CD4-positive, alpha-beta T cell treated with Interleukin-10 for 1 hour (primary cell): ENCODE measurements at places on chromosomes 11 and 22.

GRCh38 chr22:19614536-19614863, 90.3 kb upstream of the CLDN5 start:
- no peak for DNase-seq

DNA sequence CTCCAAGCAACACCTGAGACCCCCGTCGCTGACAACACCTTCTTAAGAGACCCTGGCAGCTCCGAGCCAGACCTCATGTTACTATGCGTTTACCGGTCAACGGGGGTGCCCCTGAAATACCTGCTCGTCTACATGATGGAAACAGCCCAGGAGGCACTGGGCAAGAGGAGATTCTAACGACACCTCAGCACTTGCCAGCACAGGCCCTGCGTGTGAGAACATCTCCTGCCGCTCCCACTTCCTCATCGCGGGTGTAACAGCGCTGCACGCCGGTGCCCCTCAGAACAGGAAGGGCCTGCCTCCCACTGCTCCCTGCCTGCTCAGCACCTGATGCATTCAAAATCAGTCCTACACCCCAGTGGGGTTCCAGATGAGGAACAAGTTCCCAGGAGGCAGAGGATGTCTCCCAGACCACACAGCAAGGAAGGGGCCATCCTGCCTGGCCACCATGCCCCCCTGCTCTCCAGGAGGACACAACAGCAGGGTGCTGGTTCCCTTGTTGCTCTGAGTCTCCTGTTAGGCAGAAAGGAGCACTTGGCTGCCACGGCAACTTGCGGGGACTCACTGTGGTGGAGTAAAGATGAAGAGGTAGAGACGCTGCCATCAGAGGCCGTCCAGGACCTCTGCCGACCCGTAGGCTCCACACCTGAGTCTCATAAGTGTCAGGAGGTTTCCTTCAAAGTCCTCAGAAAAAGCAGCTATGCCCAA, 2.1 kb downstream of the TOLLIP start:
- DNase-seq, result no peak

GRCh38 chr11:9982127-9982795, 311.8 kb downstream of the SBF2 start:
- no peak for DNase-seq

DNA sequence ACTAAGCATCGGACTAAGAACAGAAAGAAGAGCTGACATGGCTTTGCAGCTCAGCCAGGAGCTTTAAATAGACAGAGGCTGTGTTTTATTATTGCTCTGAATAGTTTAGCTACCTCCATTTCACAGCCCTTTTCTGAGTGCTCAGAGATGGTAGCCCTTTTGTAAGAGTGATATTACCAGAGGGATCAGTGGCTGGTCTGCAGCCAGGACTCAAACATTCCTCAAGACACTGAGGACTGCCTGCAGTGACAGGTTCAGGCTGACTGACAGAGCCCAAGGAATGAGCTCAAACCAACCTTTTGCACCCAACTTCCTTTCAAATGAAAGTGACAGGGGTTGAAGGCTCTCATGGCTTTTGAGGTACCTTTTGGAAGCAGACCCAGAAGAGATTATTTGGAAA, 189.0 kb downstream of the DDX10 start:
- peak; percentile 23 for DNase-seq

GRCh38 chr22:43313244-43313889, 29.8 kb downstream of the SCUBE1 start:
- DNase-seq, result no peak

- DNase-seq, result no peak
Measured at GRCh38 chr11:78314762-78315161, 102.9 kb downstream of the GAB2 start.

DNA sequence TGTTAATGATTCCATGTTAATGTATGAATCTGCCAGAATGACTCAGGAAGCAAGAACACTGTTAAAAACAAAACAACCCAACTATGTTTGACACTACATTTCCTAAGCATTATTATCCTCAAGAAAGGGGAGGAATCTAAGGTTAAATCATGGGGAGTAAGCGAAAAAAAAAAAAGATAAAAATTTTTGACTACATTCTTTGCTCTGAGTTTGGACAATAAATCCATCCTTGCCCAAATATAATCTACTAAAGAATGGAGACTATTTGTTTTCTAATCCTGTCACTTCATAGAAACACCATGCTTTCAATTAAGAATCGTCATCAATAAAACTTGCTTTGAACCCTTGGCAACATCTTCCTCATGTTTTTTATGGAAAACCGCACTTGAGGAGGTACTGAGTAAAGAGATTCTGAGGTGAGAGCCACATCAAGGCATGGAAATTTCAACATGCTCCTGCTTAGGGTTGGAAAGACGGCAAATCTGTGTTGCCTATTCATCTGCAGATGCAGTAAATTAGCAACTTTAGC, 9.7 kb downstream of the MAML2 start:
- DNase-seq, result no peak

- no peak for DNase-seq
Measured at GRCh38 chr11:12258451-12258850, 118.9 kb upstream of the PARVA start.

GRCh38 chr11:85167038-85167437, 460.1 kb downstream of the DLG2 start:
- no peak for DNase-seq

GRCh38 chr11:56885854-56886253, 102.9 kb upstream of the OR5AK2 start:
- DNase-seq, result no peak

DNA sequence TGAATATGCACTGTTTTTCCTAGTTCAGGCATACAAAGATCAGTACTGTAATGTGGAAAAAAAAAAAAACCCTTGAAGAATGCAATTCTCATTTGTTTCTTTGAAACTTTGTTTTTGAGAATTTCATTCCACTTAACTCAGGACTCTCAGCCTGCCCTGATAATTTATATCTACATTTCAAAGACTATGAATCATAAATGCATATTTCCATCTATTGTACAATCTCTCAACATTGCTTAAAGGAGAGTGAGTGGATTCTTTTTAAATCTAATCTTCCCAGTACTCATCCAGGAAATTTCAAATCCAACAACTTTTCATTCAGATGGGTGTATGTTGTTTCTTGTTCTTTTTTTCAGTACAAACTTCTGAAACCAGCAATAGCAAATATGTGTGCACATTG, 322.2 kb upstream of the DDI1 start:
- DNase-seq, result no peak

DNA sequence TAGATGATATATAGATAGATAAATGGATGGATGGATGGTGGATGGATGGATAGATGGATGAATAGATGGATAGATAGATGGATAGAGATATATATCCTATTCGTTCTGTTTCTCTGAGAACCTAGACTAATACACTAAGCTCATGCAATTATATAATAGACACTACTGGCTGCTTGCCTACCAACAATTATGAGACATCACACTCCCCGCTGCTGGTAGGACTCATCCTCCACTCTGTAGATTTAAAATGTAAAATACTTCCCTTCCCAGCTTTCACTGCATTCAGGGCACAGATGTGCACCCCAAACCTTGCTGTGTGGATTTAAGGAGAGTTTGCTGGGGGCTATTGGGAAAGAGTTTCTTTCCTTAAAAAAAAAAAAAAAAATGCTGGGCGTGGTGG, 28.3 kb upstream of the RCN1 start:
- DNase-seq, result no peak

DNA sequence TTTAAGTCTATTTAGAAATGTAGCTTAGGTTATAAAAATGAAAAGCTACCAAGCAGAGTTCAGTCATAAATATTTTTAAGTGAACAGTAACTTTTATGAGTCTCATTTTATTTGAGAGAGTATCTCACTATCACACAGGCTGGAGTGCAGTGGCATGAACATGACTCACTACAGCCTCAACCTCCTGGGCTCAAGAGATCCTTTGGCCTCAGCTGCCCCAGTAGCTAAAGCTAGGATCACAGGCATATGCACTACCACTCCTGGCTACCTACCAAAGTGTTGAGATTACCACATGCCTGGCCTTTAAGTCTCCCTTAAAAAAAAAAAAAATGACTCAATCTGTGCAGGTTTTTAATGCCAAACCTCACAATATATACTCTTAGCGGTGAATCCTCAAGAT, 34.7 kb upstream of the CLNS1A start:
- no peak for DNase-seq

- DNase-seq, result no peak
Measured at GRCh38 chr11:65491614-65492386, 7.0 kb upstream of the MALAT1 start.

DNA sequence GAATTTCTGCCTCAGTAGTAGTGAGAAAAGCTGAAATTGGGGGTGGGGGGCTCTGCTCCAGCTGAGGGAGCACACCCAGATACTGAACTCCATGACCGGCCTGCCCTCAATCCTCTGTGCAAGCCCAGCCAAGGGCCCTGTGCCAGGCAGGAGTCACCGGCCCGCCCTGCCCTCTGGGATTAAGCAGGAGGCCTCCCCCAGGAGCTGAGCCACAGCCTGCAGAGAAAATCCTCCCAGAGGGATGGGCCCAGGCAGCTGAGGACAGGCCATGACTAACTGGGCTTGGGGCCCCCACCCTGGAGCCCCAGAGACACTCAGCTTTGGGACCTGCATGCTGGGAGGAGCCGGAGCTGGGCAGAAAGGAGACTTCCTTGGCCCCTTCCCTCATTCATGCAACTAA, 48.8 kb downstream of the MN1 start:
- no peak for DNase-seq

DNA sequence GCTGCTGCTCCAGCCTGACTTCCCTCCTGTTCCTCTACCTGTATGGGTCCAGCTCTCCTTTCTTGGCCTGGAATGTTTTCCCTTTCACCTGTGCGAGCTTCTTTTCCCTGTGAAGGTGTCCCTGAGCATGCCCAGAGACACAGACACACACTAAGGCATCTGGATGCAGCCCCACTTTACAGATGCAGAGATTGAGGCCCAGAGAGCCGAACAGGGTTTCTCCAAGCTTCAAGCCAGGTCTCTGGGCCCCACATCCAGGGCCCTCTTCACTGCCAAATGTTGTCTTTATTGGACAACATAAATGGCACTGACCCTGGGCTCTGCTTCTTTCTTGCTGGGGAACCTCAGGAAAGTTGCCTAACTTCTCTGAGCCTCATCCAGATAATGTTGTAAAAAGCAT, 561.6 kb downstream of the MIAT start:
- no peak for DNase-seq

DNA sequence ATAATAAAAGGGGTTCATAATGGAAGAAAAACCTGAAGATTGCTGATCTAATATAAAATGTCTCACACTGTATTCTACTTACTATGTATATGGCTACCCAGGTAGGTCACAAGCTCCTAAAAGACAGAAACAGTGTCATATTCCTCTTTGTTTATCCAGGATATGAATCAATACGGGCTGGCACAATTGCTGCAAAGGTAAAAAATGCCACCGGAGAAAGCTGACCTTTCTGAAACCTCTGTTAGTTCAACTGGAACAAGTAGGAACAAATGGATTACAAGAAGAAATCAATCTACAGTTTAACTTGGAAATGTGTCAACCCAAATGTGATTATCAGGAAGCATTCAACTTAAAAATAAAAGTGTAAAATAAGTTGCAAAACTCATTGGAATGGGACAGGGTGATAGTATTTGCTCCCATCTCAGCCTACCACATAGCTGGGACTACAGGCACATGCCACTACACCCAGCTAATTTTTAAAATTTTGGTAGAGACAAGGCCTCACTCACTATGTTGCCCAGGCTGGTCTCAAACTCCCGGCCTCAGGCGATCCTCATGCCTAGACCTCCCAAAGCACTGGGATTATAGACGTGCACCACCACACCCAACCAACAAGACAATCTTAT, 27.6 kb downstream of the SLC35F2 start:
- no peak for DNase-seq

DNA sequence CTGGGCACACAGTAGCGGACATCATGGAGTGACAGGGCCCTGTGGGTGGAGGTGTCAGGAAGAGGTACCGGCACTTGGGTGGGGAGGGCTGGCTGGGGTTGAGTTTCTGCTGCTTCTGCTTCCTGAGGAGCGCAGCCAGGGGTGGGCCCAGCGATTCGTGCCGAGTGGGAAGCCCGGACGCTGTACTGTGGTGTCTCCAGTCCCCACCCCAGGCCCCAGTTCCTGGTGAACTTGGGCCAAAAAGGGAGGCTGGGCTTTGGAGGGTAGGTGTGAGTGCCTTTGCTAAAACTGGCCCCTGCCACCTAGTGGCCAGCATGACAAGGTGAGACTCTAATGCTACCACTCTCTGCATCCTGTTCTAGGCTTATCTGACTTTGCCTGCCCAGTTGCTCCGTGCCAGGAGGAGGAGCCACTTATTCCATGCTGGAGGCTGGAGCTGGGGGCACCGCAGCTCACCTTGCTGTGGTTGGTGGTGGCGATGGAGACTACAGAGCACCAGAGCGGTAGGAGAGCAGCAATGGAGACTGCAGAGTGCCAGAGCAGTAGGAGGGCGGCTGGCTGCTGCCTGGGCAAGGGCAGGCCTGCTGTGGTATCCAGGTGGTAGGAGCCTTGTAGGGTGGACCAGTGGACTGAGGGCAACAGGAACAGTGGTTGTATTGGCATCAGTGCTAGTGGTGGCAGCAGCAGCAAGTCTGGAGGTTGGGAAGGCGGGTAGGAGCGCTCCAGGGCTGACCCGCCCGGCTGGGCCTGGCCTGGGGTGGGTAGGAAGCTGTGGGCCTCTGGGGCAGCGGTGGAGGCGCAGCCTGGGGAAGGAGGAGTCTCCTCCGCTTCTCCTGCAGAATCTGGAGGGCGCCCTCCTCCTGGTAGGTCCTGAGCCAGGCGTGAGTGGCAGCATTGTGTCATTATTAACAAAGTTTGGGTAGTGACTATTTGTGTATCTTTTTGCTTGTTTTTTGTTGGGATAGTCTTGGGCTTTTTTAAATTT, 2.2 kb upstream of the RFPL2 start:
- DNase-seq, result peak; percentile 53

- DNase-seq, result peak; percentile 75
Measured at GRCh38 chr11:61071208-61071681, 31.0 kb upstream of the CD5 start.
